Right renal cortex interstitium (tissue), 3 donors: ENCODE measurements at places on chromosomes 3 and 15. TPM values are rescaled to one million over a fixed set of nuclear protein-coding genes. Genes with fewer than 3 reads are reported as not detected.

DNA sequence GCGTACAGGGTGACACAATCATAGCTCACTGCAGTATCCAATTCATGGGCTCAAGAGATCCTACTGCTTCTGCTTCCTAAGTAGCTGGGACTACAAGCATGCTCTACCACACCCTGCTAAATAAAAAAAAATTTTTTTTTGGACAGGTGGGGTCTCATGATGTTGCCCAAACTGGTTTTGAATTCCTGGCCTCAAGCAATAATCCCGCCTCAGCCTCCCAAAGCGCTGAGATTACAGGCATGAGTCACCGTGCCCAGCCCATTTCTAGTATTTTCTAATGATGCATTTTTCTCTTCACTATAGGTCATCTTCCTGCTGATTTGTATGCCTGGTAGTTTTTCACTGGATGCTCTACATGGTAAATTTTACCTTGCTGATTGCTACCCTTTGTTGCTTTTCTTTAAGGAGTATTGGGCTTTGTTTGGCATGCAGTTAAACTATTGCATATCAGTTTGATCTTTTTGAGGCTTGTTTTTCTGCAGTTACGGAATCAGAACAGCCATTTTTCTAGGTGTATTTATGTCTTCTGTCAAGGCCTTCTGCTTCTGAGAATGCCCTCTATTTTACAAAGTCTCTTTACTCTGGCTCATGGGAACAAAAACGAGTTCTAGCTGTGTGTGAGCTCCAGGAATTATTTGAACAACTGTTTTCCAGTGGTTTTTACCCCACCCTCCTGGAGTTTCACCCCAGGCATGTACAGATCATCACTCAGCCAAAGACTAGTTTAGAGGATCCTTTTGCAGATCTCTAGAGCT, 14.2 kb upstream of the NPTN start:
- DNase-seq: no peak

- no peak for DNase-seq
These were observed 5.4 kb upstream of the RAB6B start for GRCh38 chr3:133901083-133901482.

DNA sequence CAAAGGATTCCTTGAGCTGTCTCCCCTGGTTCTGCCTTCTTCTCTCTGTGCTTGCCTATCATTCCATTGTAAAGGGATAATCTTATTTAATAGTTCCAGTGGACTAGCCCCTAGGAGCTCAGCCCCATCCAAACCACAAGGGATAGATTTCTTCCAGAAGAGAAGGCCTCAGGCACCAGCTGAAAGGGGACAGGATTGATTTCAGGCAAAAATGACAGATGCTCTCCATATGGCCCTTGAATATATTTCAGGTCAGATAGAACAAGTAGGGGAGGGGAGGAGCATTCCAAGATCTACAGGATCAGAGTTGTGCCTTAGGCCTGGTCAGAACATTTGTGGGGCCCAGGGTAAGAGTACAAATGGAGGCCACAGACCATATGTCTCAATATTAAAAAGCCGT, 85.3 kb downstream of the RPLP1 start:
- DNase-seq: no peak

DNA sequence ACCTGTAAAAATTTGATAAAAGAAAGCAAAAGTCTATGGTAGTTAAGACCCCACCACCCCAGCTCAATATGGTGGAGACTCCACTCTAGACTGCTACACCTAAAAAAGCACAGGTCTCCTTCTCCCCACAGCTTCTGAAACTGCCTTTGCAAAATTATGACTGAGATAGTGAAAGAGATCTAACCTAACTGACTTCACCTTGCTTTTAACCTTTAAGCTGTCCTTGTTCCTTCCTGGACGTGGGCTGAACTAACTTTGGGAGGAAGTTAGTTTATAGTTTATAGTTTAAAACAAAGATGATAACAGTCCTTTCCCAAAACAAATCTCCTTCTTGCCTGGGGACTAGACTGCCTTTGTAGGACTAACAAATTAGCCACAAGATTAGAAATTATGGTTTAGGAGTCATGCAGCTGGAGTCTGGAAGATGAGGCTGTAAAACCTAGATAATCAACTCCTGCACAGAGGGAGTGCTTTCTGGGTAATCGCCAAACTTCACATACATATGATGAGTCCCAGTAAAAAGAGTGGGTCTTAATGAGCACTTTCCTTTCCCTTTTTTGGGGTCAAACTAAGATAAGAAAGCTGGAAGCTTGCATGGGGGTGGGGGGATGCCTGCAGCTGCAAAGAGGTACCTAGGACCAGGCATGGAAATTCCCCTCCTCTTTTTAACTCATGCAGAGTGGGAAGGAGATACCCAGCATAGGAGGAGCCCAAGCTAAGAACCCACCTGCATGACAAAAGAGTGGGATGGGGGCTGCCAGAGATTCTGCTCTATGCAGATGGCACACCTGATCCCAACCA, 17.5 kb downstream of the CCR8 start:
- no peak for DNase-seq

LRRN1 gene
- 20.1 TPM for polyA plus RNA-seq

AP4E1 gene
- 8.5 TPM for polyA plus RNA-seq

RTP3 gene
- polyA plus RNA-seq: not detected
